ENCODE measurements at places on chromosomes 3 and 15.

GRCh38 chr3:106281221-106281620 is 412.4 kb upstream of the CBLB start:
- no peak for DNase-seq

- DNase-seq, result peak; percentile 9
Observed at GRCh38 chr15:78909791-78910228, 35.0 kb downstream of the CTSH start.

DNA sequence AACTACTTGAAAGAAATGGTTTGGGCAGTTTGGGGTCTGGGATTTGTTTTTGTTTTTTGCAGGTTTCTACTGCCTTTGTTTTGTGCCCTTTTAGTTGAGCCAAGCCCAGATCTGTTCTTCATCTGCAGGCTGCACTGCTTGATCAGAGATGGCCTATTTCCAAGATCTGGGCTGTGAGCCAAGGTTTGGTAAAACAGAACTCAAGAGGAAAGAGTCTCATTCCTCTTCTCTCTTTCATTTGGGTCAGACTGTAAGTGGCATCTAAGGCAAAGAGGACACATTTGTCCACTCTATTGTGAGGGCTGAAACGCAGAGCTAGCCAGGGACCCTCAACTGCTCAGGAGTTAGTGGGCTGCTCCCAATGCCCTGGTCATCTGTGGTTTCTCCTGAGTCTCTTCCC is 104.4 kb upstream of the UBE3A start:
- no peak for DNase-seq

GRCh38 chr15:31272558-31273257 is 53.9 kb upstream of the KLF13 start:
- no peak for DNase-seq

DNA sequence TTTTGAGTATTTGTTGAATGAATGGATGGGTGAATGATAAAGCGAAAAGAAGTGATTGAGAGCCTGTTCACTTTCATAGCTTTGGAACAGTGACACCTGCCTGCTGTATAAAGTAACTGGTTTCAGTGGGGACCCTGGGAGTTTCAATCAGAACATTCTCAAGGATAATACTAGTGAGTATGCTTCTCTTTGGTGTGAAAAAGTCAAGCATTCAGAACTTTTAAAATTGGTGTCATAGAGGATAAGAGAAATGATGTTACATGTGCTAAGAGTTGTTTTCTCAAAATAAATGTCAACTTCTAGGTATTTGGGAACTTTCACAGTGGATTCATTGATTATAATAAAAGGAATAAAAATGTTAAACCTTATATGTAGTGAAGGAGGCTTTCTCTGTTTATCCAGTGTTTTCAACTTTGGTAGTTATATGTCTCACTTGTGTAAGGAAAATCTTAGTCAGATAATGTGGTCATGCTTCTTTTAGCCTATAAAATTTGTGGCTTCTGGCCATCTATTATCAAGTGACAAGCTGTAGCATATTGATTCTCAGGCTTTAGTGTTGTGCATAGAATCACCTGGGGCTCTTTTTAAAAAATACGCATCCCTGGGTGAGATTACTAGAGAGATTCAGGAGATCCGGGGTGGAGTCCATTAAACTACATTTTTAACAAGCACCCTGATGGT is 11.9 kb downstream of the LRCH3 start:
- no peak for DNase-seq
